ENCODE measurements at places on chromosomes 2 and 18.

DNA sequence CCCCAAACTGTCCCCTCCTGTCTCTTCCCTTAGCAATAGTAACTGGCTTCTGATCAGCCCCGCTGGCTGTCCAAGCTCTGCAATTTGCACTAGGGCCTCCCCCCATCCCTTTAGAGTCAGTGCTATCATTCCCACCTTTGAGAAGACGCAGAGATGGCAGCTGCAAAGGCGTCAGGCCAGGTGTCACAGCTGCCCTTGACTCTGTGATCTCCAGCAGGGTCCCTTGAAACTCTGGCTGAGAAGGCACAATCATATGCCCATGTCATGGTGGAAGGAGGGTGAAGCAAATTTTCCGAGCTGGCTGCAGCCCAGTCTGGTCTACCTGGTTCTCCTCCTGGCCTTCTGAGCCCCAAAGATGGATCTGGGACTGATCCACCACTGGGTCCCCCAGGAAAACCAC is 49.2 kb upstream of the TEX51 start:
- no peak for DNase-seq

DNA sequence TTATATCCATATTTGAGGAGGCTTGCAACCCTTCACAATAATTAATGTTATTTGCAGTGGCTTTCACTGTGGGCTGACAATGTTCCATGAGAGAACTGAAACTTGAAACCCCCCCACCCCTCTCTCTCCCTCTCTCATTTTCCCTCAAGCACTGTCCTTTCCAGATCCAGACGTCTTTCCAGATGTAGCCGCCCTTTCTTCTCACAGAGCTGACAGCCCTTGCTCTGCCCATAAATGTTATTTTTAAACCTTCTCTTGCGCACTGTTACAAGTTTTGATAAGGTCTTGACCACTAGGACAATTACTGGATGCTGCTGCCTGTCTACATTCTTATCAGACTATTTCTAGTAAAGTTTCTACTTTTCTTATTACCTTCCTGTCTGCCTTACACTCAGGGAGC is 91.4 kb upstream of the LINC00305 start:
- DNase-seq, result no peak

GRCh38 chr18:79702906-79703305 is 23.3 kb downstream of the CTDP1 start:
- DNase-seq, result no peak

- no peak for DNase-seq
Measured at GRCh38 chr2:36376319-36376765, 20.8 kb downstream of the CRIM1 start.

GRCh38 chr2:84811839-84812431 is 68.9 kb downstream of the TRABD2A start:
- DNase-seq, result no peak

GRCh38 chr2:62486439-62486765 is 19.6 kb downstream of the TMEM17 start:
- DNase-seq, result no peak

DNA sequence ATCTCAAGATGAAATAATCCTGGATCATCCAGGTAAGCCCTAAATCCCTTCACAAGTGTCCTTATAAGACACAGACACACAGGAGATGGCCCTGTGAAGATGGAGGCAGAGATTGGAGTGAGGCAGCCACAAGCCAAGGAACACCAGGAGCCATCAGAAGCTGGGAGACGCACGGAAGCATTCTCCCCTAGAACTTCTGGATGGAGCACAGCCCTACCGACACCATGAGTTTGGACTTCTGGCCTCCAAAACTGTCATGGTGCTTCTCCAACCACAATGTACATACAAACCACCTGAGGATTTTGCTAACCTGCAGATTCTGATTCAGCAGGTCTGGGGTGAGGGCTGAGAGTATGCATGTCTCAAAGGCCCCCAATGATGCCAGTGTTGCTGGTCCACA is 42.5 kb downstream of the ADD2 start:
- DNase-seq, result no peak

GRCh38 chr2:1731963-1732768 is 12.1 kb downstream of the PXDN start:
- no peak for DNase-seq

DNA sequence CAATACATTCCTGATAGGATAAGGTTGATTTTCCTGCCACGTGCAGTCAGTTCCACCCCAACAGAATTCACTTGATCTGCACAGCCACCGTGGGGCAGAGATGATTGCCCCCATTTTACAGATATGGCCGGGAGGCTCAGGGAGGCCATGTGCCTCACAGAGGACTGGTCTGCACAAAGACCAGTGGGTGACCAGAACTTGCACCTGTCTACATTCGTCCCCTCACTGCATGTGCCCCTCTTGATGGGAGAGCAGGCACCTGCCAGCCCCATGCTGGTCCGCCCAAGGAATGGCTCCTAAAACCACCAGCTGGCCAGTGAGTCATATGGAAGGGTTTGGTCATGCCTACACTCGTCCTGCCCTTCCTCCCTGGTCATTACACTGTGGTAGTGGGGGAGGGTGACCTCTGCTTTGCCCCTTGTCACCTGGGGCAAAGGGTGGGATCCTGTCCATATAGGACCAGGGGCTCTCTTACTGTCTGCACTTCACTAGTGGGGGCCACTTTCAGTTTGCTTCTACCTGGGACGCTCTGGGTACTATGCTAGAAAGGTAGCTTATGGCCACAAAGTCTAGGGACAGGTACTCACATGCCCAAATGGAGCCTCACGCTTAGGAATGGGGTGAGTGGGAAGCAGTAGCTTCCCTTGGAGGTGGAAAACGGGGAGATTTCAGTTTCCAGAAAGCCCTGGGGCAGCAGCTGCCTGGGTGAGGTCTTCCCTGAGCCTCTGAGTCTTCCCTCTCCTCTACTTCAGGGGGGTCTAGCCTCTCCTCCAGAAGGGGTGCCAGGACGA is 14.7 kb downstream of the RRM2 start:
- DNase-seq, result no peak

DNA sequence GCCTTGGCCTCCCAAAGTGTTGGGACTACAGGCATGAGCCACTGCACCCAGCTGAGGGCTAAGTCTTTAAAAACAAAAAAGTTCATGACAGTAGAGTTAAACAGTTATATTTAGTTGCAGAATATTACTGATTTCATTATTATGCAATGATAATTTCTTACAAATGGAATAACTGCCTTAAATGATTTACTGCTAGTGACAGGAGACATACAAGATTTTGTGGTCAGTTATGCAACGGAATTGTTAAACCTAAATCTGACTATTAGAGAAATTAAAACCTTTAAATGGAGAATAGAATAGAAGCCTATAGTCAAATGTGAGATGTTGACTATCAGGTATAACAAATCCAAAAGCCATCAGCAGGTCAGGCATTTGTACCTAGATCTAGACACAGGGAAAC is 10.3 kb upstream of the DNAJC10 start:
- DNase-seq, result no peak

GRCh38 chr2:175769200-175769599 is 232.9 kb downstream of the LNPK start:
- no peak for DNase-seq

DNA sequence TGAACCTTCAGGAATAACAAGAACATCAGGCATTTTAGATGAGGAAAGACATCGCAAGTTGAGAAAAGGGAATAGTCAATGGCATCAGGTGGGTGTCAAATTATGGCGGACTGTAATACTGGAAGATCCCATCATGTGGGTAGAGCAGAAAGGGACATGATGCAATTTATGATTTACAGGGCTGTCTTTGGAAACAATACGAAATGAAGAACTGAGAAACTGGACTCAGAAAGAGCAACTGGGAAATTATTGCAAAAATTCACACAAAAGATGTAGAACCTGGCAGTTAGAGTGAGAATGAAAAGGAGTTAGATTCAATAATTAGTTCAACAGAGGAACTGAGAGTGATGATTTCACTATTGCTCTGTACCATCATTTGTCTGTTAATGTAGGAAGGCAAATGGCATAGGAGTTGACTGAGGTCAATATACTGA is 1635.0 kb upstream of the ACVR2A start:
- DNase-seq, result no peak

GRCh38 chr2:196409376-196409775 is 230.1 kb upstream of the CCDC150 start:
- DNase-seq, result no peak

GRCh38 chr2:107932488-107932887 is 53.8 kb upstream of the SLC5A7 start:
- no peak for DNase-seq

- no peak for DNase-seq
Measured at GRCh38 chr2:127451981-127452380, 33.8 kb downstream of the PROC start.

GRCh38 chr2:36634981-36635597 is 37.1 kb upstream of the FEZ2 start:
- no peak for DNase-seq

DNA sequence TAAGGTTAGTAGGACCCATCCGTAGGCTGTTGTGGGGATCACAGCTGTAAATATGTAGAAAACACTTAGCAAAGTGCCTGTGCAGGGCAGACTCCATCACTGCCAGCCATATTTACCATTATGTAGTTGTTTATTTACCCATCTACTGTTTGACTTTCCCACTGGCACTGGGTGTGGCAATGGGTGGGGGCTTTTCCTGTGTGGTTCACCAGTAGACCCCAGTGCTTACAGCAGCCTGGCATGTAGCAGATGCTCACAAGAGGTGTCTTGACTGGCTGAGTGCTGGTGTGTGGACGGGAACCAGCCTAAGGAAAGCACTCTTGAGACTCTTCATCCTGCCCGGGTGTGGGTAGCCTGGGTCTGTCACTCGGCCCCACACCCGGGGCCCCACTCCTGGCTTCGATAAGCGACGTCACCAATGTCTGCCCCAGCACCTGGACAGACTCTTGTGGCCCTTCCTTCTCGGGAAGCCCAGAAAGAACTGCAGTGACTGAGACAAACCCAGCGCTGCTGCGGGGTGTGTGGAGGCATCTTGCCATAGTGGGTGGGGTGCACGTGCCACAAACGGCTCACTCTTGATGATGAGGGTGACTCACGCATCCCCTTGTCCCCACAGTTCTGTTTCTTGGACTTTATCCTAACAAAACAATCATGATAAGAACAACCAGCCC is 78.3 kb downstream of the HDAC4 start:
- no peak for DNase-seq

DNA sequence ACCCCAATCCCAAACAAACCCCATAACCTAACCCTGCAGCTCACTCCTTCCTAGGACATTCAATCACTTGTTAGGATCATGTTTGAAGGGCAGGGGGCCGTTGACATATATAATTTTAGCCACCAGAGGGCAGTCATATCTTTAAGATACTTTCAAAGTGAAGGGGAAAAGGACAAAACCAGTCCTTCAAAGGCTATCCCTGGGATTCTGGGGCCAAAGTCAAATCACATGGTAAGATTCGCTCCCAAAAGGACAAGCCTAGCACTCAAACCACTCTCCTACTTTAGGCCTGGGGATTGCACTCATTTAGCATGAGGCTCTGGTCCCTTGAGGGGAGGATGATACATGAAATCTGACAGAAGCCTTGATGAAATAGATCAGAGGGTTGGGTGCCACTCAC is 44.6 kb downstream of the HAUS1 start:
- DNase-seq, result peak; percentile 55

- no peak for DNase-seq
Measured at GRCh38 chr2:44778671-44779476, 162.6 kb upstream of the SIX3 start.

- DNase-seq, result no peak
Measured at GRCh38 chr2:163401481-163401880, 334.3 kb downstream of the FIGN start.

- DNase-seq, result no peak
Measured at GRCh38 chr2:24872344-24873115, 47.5 kb downstream of the ADCY3 start.

- no peak for DNase-seq
Measured at GRCh38 chr18:66728951-66729350, 125.1 kb upstream of the CDH19 start.

DNA sequence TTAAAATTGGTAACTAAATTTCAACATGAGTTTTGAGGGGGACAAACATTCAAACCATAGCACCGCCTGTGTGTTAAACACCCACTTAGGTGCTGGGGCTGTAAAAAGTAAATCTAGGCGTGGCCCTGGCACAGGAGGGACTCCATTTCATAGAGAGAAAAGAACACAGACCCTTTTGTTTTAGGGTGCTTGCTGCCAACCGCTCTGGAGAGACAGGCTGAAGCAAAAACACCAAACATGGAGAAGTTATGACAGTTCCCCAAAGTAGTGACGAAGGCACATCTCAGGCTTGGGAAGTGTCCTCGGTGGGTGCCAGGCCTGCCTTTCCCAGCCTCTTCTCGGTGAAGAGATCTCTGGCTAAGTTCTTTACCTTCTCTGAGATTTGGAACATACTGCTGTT is 5.1 kb downstream of the ACTG2 start:
- DNase-seq, result no peak

DNA sequence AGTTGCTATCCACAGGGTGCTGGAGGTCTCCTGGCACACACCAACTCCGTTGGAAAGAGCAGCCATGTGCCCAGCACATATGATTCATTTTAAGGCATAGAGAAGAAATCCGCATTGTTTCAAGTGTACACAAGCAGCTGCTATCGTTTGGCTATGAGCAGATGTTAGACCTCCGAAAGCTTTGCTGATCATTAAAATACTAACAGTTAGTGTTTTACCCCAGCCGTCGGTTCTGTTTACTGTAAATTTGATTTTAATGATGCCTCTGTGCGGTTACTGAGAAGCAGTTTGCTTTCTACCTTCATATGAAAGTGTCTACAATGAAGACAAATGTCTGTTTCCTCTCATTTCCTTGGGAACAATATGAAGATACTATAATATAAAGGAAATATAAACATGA is 154.9 kb downstream of the PTGR3 start:
- no peak for DNase-seq

- peak; percentile 80 for DNase-seq
Measured at GRCh38 chr2:43221763-43222474, 4.5 kb downstream of the ZFP36L2 start.

DNA sequence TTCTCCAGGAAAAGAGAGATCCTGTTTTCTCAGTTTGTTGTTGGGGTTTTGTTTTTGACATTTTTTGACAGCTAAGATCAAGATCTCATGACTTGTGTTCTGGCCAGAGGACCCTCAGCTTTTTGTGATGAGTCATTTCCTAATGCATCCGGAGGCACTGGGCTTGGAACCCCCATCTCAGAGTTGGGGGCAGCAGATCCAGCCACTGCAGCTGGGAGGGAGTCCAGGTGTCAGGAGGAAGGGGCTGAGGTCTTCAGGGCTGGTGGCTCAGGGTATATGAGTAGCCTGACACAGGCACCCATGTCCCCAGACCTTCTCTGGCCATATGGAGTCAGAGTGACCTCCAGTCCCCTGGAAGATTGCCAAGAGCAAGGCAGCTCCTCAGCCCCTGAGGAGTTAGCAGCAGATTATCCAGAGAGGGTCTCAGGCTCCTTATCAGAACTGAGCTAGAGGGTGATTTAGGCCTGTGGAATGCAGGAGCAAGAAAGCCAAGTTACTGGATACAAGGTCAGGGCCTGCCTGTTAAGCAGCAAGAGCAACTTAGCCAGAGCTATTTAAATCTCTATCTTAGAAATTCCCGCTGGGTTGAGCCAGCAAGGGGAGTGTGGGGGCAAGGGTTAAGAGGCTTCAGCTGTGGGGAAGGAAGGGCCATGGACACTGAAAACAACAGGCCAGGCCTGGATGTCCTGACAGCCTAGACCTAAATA is 62.4 kb downstream of the TANC1 start:
- no peak for DNase-seq

GRCh38 chr2:240348522-240348921 is 86.9 kb upstream of the GPC1 start:
- DNase-seq, result no peak

All from Panc1 (cell line).